ENCODE measurements at places on chromosomes 7 and 10. TPM values are rescaled to one million over a fixed set of nuclear protein-coding genes. Genes with fewer than 3 reads are reported as not detected.

DNA sequence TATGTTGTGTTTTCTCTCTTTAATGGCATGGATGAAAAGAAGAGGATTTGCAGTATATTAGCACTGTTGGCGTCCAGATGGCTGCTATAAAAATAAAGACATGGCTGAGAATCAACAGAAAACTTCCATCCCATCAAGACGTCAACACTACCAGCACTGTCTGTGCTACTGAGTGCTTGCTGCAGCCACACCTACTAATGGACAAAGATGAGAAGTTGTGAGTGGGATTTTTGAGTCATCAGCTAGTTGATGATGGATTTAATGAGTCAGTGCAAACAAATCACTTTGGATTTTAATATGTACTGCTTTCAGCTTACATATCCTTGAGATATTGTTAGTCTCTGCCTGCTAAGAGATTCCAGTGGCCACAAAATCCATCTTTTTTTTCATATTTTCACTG lies 631.0 kb upstream of the ANKRD30A start:
- no peak for DNase-seq

- no peak for DNase-seq
These were observed 219.8 kb downstream of the AUTS2 start for GRCh38 chr7:69817841-69818635.

The PITX3 gene
- total RNA-seq = not detected

DNA sequence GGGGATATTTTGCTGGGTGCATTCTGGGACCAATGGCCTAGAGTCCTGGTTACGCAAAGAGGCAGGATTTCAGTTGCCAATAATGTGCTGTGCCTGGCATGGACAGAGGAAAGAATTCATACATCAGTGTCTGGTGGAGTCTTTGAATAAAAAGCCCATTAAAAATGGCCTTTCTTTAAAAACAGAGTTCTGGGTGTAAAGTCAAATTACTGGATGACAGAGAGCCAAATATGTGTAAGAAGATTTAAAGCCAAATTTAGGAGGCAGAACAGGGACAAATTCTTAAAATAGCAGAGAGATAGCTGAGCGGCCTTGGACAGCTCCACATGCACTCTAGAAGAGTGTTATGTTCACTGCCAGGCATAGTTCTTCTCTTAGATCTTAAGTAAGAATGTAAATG lies 60.8 kb upstream of the MEOX2 start:
- peak; percentile 35 for DNase-seq
